Myocyte (in vitro differentiated cells): ENCODE measurements at places on chromosomes 6 and 20.

- peak; percentile 18 for DNase-seq
Measured at GRCh38 chr6:118218156-118218555, 311.1 kb downstream of the SLC35F1 start.

DNA sequence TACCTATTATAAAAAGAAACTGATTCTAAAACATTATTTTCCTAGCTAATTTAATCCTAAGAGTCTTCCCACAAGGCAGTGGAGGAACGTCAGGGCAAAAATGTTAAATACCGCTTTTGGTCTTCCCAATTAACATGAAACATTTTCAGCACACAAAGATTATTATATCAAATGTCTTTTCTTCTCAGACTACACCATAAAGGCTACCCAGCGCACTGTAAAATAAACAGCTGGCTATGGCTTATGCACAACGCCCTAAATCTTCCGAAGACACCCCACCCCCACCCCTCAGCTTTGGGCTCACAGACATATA lies 1.0 kb downstream of the NUDT3 start:
- DNase-seq = no peak

DNA sequence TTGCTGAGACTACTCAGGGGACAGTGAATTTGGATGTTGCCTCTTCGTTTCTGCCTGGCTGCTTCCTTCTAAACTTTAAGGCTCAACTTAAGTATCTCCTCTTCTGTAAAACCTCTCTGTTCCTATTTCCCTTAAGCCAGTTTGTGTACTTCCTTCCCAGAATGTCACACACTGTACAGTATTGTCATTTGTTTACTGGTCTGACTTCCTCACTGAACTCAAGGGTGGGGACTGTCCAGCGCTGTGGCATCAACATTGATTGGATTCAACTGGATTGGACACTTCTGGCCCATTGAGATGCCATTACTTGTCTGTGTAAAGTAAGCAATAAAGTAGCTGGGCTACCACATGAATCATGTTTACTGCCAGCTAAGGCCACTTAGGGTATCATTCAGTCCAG lies 69.7 kb downstream of the ANKS1A start:
- DNase-seq = no peak

DNA sequence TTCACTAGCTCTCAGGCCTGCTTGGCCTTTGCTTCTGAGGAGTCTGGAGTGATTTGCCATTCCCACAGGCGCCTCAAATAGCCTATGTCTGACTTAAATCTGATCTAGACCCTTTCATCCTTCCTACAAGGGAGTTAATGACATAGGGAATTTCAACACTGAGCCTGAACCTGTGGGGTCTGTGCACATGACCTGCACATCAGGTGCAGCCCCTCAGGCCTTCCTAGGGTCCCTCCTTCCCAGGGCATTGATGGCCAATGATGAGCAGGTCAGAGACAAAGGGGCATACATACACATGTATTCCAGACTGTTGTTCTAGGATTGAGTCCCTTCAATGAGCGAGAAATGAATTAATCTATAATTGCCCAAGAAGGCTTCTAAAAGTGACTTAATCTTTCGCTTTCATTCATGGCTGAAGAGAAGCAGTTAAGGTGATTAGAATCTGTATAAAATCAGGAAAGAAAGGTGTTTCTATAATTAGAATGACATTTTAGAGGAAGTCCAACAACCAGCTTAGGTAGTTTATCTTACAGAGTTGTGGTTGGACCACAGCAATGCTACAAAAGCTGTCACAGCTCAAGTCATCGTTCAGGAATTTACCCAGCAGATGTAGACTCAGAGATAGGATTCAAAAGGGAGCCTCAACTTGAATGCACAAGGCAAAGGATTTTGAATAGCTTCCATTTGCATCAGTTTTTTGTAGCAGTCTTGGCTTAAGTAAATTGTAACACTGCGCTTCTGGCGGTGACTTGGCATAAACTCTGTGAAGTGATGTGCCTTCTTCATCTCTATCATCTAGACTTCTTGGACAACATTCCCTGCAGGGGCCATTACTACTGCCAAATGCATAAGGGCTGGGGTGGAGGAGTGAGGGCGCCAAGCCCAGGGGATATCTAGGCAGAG lies 27.0 kb upstream of the TBC1D7 start:
- peak; percentile 90 for DNase-seq

GRCh38 chr6:148780918-148781436 lies 34.1 kb downstream of the UST start:
- DNase-seq = no peak
